ENCODE measurements at places on chromosomes 7 and 10.

DNA sequence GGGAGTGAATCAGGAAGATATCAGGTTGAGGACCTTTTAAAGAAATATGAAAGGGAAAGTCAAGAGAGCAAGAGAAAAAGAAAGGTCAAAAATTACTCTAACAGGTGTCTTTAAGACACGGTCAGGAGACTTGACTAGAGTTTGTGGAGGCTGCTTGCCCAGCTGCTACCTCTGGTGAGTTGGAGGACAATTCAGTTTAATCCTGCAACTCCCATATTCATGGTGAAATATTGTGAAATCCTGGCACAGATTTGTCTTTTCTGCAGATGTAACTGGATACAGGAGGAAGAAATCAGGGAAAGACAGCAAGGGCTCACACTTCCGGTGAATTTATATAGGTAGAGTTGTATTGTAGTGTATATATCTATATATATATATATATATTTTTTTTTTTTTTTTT lies 93.5 kb downstream of the AKAP9 start:
- DNase-seq, result no peak

DNA sequence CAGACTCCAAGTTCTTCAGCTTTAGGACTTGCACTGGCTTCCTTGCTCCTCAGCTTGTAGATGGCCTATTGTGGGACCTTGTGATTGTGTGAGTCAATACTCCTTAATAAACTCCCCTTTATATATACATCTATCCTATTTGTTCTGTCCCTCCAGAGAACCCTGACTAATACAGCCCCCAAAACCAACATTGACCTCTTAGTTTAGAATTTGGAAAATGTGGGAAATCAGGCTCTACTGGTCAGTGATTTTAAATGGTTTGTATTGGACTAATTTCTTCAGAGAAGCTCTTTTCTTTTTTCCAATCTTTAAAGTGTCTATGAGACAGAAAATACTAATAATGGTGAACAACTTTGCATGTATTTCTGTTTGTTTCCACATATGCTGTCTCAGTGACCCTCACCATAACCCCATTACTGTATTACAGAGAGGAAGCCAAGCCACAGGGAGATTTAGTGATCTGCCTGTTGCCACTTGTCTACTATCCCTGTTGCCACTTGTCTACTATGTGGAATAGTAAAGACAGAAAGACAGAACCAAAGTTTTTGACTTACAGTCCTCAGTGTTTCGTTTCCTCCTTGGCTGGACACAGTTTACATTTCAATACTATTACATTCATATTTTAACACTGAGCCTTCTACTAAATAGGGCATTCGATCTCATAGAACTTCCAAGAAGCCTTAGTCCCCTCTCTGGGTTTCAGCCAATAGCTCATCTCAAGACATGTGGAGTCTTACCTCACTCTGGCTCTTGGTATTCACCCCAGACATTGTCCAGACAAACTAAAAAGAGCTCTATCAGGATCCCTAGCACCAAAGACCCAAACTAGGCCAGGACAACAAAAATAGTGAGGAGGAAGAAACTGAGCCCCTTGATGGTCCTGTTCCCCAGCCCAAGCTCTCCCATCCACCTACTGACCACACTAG lies 121.0 kb downstream of the AKR1D1 start:
- DNase-seq, result no peak

GRCh38 chr7:150940431-150941102 lies 37.6 kb downstream of the KCNH2 start:
- DNase-seq, result no peak

GRCh38 chr10:124279298-124279697 lies 139.4 kb downstream of the OAT start:
- no peak for DNase-seq

- no peak for DNase-seq
These were observed 132.4 kb downstream of the KIAA1217 start for GRCh38 chr10:24341371-24341770.

DNA sequence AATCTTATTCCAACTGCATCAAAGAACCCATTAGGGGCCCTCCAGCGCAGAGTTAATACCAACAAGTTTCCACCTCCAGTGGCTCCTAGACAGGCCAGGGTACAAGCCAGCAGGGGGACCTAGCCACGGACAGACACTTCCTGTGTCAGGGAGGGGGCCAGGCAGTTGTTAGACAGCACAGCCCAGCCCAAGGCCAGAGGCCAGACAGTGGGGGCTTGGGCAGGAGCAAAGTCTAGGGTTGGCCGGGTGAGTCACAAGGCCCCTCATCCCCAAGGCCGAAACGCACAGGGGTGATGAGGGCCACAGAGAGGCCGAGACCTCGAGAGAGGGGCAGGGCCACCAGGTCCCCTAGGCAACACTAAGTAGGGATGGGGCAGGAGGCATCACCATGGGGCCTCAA lies 19.3 kb upstream of the OPTN start:
- DNase-seq, result no peak

GRCh38 chr10:105761576-105762260 lies 1120.6 kb downstream of the SORCS3 start:
- DNase-seq, result no peak

DNA sequence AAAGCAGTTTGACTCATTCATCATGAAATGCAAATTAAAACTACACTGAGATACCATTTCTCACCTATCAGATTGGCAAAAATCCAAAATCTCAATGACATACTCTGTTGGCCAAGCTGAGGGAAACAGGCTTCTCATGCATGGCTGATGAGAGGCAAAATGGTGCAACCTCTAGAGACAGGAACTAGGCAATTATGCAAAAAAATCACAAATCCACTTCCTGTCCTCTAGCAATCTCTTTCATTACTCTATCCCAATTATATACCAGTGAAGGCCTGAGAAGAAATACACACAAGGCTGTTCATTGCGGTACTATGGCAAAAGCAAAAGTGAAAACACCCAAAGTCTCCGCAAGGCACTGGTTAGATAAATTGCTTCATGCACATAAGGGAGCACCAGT lies 25.9 kb upstream of the PTPRN2 start:
- DNase-seq, result no peak

DNA sequence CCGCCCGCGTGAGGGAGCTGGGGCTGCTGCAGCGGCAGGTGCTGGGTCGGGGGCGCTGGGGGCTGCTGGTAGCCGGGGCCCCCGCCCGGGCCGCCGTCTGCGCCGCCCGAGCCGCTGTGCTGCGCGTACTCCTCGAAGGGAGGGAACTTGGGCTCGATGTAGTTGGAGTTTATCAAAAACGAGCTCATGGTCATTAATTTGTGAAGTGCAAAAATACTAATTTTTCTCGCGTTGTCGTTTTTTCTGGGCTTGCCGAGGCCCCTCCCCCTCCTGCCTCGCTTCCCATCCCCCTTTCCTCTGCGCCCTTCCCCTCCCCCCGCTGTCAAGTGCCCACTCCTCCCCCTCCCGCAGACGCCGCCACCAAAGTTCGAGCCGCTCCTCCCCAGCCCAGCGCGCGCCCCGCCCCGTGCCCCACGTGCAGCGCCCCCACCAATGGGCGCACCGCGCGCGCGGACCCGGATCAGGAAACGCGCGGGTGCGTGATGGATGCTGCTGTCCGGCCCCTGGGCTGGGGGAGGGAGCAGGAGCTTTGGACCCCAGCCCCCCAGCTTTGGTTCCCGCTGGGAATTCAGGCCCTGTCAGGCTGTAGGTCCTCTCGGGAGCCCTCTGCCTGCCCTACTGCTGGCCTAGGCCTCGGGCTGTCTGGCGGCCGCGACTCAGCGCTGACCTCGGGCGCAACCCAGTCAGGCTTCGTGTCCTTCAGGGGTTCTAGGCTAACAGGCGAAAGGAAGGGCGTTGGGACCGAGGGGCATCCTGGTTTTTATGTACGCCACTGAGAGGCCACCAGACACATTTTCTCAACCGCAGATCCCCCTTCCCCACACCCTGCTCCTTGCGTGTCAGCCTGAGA lies at the start of gene HOXA4:
TSS of gene HOXA4 (minus strand) at position 218 of the 850 bp plus-strand sequence. CDS start at position 194, 24 bp downstream.
- no peak for DNase-seq

DNA sequence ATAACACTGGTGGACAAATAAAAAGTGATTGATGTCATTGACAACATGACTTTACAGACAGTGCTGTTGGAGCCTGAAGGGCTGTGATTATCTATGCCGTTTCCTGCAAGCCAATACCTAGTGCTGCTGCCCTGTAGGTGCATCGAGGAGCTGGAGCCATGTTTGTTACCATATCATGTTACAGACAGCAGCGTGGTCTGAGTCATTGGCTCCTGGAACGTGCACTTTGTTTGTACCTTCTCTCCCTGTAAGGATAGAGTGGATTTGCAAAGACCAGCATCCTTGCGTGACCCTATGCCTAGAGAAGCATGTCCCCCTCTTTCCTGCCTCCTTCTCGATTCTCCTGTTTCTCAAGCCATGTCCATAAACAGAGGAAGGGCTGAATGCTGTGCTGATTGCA lies 597.2 kb downstream of the TYW1 start:
- DNase-seq, result no peak

DNA sequence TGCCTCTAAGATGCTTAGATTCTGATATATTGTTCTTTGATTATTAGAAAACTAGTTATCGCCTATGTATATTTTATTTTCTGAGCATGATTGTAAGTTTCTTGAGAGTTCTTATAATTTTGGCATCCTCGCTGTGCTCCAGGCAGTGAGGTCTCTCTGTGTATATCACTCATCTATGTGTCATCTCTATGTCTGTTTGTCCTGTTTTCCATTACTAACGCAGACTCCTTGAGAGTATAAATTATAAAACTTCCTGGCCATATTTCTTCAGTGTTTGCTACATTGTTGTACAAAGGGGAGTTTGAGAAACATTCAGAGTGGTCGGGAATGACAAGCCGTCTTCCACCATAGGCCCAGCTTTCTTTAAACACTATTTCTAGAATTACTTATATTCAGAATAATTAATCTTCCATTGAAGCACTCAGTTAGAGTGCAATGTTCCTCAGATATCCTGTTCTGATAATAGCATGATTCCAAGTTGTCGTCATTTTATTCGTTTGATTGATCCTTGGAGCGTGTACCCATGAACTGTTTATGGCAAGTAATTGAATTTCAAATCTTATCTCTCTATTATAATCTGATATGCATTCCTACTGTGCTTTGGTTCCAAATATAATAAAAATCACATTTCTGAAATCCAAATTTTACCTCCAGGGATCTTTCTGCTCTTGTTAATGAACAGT lies 206.6 kb downstream of the BAMBI start:
- DNase-seq, result no peak

- DNase-seq, result no peak
These were observed 7.0 kb upstream of the DPYSL4 start for GRCh38 chr10:132179551-132180392.

Measured in amniotic stem cell (primary cell).